ENCODE measurements at places on chromosomes 5 and 9.

DNA sequence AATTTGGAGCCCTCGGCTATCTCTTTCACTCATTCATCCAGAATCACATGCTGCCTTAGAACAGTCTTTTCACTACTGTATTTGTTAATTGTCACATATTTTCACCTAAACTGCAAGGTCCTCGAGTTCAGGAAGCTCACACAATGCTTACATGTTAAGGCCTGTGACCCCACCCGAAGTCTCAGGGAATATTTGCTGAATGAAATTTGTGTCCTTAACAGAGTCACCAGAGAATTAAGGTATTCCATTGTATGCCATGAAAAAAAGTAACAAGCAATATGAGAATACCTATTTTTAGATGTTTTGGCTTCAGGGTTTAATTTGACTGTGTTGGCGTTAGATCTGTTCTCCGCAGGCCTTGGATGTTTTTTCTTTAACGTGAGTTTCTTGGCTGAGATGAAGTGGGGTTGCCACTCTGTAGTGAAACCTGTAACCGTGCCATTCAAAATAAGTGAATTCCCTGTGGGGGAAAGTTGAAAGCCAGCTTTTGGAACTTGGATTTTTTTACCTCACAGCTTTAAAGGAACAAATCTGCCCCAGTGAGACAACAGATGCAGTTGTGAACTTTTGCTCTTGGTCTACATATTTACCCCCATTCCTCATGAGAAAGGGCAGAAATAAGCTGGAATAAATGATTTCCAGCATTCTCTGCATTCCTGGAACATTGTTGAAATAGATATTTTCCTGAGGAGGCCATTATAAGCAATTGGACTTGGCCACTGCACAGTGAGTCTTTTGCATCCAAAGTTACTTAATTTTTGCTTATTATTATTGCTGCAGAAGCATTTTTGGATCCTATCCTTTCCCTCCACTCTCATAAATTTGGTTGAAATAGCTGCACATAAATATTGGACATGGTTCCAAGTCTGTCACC lies 35.9 kb upstream of the FBP1 start:
- no peak for DNase-seq

DNA sequence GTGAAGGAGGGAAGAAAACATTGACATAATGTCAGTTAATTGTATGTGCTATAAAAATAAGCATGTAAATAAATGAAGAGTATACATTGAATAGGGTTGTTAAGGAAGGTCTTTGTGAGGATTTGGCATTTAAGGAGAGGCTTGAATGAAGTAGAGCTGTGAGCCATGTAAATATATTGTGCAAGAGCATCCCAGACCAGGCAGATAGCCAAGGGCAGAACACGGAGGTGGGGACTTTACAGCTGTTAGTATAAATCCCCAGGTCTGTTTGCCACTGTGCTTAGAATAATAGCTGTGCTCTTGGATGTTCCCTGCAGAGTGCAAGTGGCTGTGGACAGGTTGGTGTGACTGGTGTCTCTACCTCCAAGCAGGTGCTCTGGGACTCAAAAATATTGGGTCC lies 211.7 kb downstream of the LRRC70 start:
- no peak for DNase-seq

- DNase-seq: no peak
Measured at GRCh38 chr5:90557871-90558270, 726 bp upstream of the ADGRV1 start.

GRCh38 chr5:111472579-111472978 lies 39.8 kb downstream of the STARD4 start:
- DNase-seq: no peak

- DNase-seq: no peak
Measured at GRCh38 chr9:4065054-4065453, 234.8 kb downstream of the GLIS3 start.

DNA sequence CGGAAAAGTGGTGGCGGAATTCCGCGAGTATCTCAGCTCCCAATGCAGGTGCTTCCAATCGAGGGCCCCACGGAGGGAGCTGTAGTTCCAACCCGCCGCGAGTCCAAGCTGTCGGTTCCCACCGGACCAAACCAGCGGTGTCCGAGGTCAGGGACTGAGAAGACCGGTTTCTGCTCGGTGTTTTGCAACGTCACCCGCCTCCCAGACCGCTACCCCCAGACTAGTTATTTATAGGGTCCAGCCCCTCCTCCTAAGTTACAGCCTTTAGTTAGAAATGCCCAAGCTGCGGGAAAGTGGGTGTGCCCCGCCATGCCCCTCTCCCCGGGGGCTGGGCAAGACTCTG lies 677 bp upstream of the MYORG start:
- DNase-seq: no peak

DNA sequence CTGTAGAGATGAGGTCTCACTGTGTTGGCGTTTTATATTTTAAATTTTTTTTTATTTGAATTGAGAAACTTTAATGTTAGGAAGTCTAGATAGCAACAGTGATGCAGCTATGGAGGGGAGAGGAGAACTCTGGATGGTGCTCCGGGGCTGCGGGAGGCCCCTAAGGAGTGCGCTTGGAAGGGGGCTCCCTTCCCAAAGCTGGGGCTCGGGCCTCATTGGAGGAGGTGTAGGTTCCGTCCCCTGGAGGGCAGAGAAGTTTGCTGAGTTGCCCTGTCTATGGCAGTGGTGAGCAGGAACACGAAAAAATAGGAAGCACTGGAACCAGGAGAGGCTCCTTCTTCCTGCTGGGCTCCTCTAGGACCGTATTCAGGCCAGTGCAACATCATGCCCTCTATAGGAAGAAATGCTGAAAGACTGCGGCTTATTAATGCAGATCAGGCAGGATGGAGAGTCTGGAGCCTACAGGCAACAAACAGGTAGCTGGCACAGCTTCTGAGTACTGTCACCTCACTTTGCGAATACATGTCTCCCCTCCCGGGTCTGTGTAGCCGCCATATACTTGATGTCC lies 16.1 kb downstream of the AHRR start:
- no peak for DNase-seq

DNA sequence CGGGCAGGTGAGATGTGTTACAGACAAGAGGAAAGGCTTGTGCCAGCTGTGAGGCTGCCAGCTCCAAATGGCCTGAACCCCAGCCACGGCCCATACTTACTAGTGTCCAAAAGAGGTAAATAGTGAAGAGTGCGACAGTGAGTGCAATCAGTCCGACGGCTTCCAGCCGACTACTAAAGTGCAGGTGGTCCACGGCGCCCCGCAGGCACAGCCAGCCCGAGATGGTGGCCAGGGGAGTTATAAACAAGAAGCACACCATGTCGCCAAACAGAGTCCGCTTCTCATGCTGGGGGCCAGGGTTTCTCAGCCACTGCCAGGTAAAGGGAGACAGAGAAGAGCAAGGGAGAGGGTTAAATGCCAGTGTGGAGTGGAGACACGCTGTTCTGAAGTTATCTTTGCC lies 101.1 kb downstream of the LMNB1 start:
- DNase-seq: no peak

- DNase-seq: no peak
Measured at GRCh38 chr9:137162505-137163364, 7.1 kb downstream of the LRRC26 start.

DNA sequence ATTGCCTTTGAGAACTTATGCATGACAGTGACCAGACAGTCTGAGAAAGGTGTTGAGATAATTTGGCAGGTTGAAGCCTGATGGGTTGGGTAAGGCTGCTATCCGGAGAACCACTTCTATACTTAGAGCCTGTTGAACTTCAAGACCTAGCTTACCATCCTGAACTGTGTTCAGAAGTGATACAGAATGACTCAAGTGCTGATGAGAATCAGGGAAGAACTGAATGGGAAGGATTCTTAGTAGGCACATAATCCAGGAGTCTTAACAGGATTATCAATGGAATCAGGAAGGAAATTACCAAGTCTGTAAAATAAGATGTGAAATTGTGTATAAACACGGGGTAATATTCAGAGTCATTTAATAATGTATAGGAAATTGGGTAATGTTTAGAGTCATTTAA lies 9.0 kb upstream of the PAPPA start:
- DNase-seq: no peak

GRCh38 chr5:28369418-28369817 lies 1331.0 kb upstream of the CDH9 start:
- no peak for DNase-seq

- DNase-seq: no peak
Measured at GRCh38 chr5:113087976-113088514, 111.4 kb downstream of the DCP2 start.

- no peak for DNase-seq
Measured at GRCh38 chr5:32233696-32234447, 59.8 kb upstream of the GOLPH3 start.

DNA sequence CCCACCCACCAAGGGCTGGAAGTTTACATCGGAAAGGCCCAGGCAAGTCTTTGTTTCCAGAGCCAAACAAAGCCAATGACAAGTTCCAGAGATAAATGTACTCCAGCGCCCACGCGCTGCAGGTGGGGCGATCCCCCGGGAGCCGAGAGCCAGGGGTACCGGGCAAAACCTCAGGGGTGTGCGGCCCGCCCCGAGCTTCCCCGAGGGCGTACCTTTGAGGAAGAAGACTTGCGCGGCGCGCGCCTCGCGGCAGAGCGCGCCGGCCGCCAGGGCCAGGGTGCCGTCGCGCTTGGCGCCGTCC lies 671 bp downstream of the DUSP1 start:
- DNase-seq: no peak

GRCh38 chr9:123642291-123643278 lies 286.6 kb downstream of the CRB2 start:
- DNase-seq: no peak

DNA sequence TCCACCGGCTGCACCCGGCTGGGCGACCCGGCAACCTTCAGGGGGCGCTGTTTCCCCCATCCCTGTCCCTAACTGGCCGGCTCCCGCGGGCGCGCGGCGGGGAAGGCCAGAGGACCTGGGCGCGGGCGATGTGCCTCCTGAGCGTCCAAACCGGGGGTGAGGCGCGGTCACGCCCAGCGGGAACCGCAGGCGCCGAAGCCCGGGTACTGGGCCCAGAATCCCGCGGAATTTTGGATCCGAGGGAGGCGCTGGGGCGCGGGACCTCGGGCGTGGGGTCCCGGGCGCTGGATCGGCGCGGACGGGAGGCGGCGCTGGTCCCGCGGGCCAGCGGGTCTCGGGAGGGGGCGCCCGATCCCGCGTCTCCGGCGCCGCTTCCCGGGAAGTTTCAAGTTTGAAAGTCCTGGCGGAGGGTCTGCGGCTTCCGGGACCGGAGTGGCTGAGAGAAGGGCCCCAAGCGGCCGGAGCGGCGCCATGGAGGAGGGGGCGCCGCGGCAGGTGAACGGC lies at the start of gene PKN3:
Gene PKN3 (plus strand): TSS at position 59 of the 504 bp plus-strand sequence. CDS start 413 bp downstream, at position 472.
- DNase-seq: peak; percentile 69

- DNase-seq: no peak
Measured at GRCh38 chr9:76227156-76227555, 167.1 kb downstream of the RFK start.

GRCh38 chr5:56552612-56553268 lies 262.6 kb upstream of the MAP3K1 start:
- no peak for DNase-seq

DNA sequence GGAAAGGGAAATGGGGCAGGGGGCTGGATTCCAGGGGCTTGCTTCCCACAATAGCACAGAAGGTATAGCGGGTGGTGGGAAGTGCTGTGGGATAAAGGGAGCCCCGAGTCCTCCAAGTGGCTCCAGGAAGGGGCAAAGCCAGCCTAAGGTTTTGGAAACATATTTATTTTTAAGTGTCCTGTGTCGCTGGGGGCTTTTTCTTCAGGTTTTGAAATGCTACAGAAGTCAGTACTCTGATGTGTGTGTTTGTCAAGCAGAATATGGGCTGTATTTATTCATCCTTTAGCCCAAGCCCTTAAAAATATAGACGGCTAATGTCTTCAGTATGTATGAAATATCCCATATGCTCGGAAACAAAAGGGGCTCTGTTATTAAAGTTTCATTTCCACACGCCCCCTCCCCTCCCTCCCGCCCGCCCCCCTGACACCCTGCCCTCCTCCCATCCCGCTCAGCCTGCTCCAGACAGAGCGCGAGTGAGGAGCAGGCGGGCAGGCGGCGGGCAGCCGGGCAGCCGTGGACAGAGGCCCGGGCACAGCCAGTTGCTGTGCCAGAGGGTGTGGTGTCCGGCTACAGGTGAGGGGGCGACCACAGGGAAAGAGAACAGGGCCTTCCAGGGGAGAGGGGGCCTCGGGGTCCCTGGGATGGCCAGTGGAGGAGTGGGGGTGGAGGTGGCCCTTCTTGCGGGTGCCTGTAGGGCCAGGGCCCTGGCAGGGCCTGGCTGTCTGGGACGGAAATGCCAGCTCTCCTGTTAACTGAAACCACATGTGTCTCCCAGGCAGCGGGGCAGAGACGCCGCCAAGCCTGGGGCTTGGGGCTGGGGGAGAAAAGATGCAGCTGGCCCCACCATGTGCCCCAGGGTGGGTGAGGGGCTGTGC lies 39.6 kb upstream of the SYNPO start:
- DNase-seq: no peak

GRCh38 chr5:147935032-147935431 lies 28.7 kb upstream of the C5orf46 start:
- no peak for DNase-seq

- DNase-seq: no peak
Measured at GRCh38 chr5:112366987-112367386, 52.1 kb downstream of the EPB41L4A start.

DNA sequence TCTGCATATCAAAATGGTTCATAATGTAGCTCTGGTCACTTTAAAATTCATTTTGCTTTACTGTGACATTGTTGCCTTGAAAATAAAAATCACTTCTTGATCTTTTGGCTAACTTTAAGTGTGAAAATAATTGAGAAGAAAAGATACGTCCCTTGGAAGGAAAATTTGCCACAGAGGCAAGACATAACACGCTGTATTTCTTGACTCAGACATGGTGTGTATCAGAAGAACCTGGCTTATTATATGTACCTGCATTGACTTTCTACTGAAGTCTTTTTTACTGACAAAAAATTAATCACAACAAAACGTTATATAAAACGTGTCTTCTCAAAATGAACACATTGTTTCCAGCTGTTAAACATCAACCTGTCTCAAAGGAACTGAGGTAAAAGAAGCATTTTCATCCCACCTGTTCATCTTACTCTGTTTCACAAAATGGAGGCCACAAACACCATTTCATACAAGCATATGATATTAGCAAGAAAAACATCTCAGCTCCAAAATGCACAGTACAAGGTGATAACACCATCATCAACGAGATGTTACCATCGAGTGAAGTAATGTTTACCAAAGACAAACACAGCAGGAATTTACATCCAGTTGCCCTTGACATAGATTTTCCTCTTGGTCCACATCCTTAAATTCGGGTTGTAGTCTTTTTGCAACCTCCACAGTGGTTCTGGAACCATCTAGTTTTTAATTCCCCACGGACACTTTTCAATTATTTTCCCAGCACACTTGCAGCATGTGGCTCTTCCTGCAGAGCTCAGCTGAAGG lies 179.9 kb downstream of the GLIS3 start:
- no peak for DNase-seq

- DNase-seq: no peak
Measured at GRCh38 chr5:61089351-61089750, 72.9 kb downstream of the SMIM15 start.
